ENCODE measurements at places on chromosomes 5 and 9.

DNA sequence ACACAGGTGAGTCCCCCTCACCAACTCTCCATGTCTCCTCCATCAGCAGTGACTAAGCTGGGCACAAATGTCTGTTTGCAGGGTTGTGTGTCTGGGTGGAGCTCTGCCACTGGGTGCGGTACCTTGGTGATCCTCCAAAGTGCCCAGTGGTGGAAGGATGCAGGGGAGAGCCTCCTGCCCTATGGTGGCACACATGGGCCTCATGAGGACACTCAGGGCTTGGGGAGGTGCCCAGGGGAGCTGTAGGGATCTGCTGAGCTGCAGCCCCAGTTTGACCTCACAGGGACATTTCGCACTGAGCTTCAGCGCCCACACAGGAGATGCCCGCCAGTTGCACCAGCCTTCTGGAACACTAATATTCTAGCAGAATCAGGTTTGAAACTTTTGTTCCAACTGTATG is 29.5 kb downstream of the S1PR3 start:
- no peak for DNase-seq

DNA sequence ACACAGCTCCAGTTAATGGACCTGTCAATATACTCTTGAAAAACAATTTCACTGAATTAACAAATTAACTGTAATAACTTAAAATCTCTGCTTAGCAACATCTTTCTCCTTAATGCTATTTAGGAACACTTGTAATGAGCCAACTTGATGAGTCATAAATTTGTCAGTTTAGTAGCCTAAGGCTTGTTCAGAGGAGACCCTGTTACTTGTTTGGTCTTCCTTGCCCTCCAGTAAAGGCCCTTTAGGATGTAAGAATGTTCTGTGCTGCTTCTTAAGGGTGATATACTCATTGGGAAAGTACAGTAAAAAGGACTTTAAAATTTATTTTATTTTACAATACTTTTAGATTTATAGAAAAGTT is 11.4 kb upstream of the MATR3 start:
- no peak for DNase-seq

DNA sequence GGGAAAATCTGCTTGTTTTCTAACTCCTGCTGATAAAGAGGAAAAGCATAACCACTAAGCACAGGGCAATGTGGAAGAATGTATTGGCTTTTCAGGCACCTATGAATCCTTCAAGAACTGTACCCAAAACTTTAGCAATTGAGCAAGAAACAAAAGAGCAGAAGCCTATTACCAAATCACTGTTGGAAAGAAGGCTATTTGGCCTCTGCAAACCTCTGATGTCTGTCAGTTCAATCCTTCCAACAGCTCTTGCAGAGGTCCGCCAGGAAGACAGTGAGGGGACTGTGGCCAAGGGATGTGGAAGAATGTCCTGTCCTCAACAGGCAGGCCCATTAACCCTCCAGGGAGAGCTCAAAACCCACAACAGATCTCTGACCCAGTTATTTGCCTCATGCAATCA is 328.6 kb downstream of the ENC1 start:
- no peak for DNase-seq

- no peak for DNase-seq
Observed at GRCh38 chr9:27722866-27723265, 149.6 kb upstream of the C9orf72 start.

DNA sequence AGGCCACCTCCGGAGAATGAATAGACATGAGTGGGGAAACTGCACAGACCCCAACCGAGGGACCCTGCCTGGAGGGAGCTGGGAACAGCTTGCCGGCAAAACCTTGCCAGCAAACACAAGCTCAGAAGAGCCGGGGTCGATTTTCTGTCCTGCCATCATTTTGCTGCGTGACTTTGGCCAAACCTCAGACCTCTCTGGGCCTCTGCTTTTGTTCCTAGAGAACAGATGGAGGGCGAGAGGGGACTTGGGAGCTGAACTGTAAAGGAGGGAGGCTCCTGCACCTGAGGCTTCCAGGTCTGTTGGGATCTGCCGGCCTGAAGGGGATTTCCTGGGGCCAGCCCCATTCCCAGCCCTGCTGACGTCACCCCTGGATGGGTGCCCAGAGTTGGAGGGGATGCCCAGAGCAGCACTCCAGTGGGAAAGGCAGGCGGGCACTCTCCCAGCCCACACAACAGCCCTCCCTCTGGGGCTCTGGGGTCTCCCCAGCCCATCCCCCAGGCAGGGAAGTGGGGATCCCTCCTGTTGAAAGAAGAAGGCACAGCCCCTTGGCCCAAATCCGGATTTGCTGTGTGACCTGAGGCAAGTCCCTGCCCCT is 40.4 kb upstream of the SYNPO start:
- peak; percentile 66 for DNase-seq

DNA sequence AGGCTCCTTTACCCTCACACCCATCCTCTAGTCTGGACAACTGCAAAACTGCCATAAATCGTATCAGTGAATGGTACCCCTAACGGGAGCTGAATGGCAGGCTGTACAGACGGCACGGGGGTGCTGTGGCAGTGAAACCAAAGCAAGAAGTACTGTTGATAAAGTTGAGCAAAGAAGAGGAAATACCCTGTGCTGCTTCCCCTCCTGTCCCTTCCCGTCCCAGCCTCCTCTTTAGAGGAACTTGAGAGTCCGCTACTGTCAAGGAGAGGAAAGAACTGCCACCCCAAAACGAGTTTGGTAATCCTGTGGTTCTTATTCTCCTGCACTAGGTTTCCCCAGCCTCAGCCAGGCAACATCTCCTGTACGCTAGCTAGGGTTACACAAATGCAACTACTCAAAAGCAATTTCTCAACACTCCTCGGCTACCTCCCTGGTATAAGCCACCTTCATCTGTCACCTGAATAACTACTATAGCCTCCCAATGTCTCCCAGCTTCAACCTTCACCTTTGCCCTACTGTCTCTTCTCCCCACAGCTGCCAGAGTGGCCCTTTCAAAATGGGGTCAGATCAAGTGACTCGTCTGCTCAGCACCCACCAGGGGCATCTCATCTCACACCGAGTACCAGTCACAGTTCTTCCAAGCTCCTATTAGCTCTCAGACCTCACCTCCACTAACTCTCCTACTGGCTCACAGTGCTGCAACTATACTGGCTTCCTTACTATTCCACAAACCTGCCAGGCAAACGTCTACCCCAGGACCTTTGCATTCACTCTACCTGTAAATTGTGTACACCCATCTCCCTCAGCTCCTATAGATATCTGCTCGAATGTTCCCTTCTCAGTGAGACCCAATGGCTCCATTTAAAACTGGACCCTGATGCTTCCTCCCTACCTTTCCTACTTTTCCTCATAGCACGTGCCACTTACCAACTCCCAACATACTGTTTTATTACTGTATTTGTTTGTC is 4.1 kb downstream of the GLRX start:
- DNase-seq = no peak

GRCh38 chr9:126842220-126842842 is 18.1 kb upstream of the ZBTB34 start:
- no peak for DNase-seq

DNA sequence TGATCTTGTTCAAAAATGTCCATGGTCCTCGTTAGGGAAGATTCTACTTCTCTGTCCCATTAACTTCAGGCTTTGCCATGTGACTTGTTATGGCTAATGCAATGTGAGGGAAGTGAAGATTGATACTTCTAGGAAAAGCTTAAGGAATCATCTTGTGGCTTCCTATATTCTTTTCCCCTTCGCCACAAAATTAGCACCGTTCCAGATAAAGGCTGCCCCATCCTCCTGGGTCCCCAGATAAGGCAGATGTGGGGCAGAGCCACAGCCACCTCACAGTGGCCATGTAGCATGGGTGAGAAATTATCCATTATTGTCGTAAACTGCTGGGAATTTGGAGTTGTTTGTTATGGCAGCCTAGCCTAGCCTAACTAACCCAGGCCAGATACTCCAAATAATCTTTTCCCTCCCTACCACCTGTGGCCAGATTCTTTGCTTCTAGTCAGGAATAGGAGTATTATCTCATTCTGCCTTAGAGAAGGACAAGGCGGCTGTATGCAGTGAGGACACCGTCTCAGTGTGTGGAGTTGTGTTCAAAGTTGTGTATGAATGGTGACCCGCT is 31.9 kb upstream of the BOD1 start:
- DNase-seq = no peak

- DNase-seq = no peak
Observed at GRCh38 chr5:11596657-11597071, 307.6 kb downstream of the CTNND2 start.

DNA sequence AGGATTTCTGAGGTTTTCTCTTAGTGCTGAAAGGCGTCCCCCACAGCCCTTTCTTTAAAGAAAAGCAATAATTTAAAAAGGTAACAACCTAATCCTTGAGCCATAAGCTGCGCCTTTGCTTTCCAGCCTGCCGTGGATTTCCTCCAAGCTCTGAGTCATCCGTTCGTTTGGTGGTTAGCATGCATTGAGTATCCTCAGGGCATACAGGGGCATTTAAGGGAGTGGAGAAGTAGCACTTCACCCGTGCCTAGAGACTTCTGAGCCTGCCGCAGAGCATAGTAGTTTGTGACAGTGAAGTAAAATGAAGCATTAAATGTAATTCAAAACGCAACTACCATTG is 892 bp upstream of the TNC start:
- DNase-seq = peak; percentile 68

- DNase-seq = no peak
Observed at GRCh38 chr5:35302544-35302943, 72.3 kb upstream of the PRLR start.

DNA sequence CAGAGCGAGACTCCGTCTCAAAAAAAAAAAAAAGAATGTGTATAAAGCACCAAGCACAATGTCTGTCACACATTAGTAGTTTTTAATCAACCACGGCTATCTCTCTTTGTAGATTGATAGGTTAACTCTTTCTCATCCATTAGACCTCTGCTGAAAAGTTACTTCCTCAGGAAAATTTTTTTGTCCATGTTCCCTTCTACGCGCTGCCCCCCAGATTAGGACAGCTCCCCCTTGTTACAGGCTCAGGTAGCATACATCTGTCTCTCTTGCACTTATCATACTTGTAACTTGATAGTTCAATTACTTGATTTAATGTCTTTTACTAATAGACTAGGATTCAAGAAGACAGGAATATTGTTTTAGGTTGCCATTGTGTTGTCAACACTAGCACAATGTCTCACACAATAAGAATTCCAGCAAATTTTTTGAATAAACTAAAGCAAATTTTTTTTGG is 1.5 kb downstream of the SPDL1 start:
- DNase-seq = peak; percentile 71

GRCh38 chr5:2459251-2459650 is 292.2 kb downstream of the IRX2 start:
- DNase-seq = no peak

GRCh38 chr5:87524217-87524616 is 111.5 kb upstream of the CCNH start:
- no peak for DNase-seq

- no peak for DNase-seq
Observed at GRCh38 chr5:158920736-158921135, 179.0 kb downstream of the EBF1 start.

DNA sequence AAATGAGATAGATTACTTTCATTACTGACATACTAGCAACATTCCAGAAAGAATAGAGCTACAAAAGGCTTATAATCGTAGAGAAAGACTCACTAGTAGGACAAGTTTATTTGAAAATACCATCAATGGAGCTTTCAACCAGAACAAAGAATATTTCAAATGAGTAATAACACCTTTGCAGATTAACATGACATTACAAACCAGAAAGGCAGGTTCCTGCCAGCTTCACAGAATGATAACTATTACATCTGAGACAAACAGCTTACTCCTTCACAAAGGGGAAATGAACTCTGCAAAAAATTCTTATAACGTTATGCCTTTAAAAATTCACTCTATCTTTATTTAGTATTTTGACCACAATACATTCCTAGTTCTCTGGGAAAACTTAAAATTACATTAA is 103.1 kb downstream of the EPB41L4A start:
- DNase-seq = no peak

DNA sequence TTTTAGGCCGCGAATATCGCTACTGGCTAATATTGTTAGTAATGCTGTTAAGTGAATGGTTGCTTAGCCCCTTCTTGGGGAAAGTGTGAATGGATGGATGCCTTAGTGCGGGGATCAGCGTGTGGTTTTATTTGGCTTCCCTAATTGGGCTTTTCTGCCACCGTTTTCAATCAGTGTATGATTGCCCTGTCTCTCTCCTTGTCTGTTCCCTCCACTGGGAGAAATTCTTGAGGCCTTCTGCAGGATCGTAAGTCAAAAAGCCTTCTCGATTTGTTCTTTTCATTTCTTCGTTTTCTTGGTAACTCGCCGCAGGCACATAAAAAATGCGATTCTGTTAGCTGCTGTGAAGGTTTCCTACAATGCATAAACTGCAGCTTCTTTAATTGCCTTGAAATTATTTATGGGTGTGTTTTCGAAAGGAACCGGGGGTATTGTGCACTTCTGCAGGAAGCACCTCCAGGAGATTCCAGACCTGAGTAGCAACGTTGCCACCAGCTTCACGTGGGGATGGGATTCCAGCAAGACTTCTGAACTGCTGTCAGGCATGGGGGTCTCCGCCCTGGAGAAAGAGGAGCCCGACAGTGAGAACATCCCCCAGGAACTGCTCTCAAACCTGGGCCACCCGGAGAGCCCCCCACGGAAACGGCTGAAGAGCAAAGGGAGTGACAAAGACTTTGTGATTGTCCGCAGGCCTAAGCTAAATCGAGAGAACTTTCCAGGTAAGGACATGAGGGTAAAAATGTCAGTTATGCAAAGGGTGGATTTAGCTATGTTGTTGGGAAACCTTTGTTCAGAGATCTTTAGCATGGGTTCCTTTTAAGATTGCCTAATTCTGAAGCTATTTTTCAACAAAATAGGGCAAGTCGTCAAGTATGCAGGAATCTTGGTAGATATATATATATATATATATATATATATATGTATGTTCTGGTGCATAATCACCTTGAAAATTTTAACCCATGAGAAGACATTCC is 700 bp downstream of the SKP2 start:
- peak; percentile 8 for DNase-seq

GRCh38 chr9:109452761-109453160 is 45.3 kb downstream of the PTPN3 start:
- DNase-seq = no peak

- DNase-seq = peak; percentile 41
Observed at GRCh38 chr5:115069087-115069968, 100.4 kb downstream of the TRIM36 start.

DNA sequence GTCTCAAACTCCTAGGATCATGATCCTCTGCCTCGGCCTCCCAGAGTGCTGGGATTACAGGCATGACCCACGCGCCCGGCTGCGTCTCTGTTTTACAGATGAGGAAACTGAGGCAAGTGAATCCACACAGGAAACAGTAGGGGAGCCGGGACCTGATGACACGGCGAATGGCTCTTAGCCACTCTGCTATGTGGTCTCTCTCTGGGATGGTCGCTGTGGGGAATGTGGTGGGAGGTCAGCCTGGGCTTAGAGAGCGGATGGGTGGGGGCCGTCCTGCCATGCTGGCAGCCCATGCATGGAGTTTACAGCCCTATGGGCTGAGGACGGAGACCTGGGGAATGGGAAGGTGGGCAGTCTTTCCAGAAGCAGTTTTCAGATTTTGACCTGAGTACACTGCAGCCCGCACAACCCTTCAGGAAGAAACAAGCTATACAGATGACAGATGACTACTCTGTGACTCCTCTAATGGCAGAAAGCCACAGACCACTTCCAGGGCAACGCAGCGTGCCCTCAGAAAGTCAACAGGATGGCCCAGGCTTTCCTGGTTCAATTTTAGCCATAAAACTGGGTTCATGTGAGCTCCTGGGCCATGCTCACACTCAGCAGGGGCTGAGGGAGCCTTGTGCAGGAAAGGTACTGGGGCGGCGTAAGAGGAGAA is 136.1 kb upstream of the RAPGEF1 start:
- DNase-seq = no peak
